ENCODE measurements at places on chromosomes 4 and X.

DNA sequence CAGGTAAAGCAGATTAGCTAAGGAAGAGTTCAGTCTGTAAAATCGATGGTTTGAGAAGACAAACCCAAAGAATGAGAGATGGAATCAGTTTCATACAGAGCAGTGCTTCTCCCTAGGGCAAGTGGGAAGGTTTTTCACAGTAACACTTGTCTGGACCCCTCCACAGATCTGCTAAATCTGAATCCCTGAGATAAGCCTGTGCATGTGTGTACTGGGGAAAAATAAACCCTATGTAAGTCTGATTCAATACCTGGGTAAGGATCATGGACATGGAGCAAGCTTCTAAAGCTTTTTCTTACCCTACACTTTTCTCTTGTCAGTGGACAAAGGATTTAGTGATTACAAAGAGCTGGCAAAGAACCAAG lies 13.6 kb downstream of the ELOVL6 start:
- no peak for DNase-seq

DNA sequence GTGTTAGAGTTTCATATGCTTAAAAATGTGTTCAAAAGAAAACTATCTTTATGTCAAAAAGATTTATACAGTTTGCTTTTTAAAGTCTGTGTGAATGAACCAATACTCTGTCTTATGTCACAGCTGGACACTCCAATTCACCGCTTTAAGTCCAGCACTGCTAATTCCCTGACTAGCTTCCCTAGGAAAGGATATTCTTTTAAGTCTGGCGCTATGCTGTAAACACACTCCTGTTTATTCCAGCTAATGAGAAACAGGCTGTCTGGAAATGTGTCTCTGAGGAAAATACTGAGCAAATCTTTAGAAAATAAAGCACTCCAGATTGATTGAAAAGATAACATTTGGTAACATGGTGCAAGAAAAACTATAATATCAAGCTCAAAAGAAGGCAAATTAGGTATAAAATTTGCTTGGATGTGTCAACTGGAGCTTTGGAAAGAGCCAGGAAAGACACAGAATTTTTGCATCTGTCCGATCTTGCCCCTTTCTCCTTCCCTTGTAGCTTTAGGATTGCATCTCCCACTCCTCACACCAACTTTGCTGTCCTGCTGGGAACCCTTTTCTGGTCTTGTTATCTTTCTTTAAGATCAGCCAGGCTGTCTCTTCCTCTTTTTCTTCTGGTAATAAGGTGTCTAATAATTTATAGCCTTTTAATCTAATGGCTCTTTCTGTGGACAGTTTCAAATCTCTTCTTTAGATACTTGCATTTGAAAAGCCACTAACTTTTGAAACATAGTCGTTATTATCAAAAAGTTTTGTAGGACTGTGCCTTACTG lies 40.9 kb upstream of the VEGFC start:
- no peak for DNase-seq

- no peak for DNase-seq
Observed at GRCh38 chrX:81261576-81261975, 59.7 kb downstream of the SH3BGRL start.

DNA sequence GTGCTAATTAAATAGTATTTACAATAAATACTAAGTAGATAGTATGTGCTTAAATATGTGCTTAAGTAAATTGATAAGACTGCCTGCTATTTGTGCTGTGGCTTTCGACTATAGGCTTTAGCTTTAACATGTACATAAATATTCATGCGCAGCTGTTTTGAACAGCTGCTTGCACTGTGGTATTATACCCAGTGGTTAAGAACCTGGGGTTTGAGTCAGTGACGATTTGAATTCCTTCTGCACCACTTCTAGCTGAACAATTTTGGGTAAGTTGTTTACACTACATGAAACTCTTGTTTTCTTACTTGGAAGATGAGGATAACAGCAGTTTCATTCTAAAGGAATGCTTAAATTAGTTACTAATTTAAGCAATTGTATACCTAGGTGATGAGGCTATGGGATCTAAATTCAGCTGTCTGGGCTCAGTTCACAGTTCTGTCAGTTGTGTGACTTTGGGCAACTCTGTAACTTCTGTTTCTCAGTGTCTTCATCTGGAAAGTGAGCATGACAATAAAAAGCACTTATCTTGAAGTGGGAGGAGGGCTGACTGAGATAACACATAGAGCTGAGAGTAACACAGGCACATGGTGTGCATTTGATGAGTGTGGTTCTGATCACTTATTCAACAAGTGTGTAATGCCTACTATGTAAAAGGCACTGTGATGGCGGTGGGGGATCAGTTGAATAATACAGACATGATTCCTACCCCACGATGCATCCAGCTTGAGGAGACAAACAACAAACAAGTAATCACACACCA lies 37.0 kb downstream of the HPGDS start:
- no peak for DNase-seq

- peak; percentile 50 for DNase-seq
Observed at GRCh38 chrX:50747471-50747900, 66.5 kb downstream of the SHROOM4 start.

- DNase-seq: no peak
Observed at GRCh38 chr4:168397611-168398169, 79.1 kb upstream of the DDX60 start.

Data from GM04503 (cell line).